ENCODE measurements at places on chromosomes 1 and 21.
A peak's percentile ranks its signal among the peaks of the same experiment; 100 is the strongest.

GRCh38 chr1:220696226-220696862 is 6.2 kb downstream of the C1orf115 start:
- DNase-seq: no peak

DNA sequence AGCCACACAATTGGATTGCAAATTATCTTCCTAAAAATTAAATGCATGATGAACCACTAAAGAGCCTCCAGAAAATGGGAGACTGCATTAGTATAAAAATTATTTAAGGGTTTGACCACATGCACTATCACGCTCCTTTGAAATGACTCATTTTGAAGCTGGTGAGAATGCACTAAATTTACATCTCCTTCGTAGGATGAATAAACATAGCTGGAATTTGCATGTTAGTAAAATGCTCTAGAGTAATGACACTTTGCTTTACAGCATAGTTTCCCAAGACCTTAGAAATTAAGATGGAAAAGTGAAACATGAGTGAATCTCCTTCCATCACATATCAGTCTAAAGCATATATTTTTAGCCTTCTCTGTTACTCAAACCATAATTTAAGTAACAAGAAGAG is 2.4 kb downstream of the PLPPR4 start:
- peak; percentile 82 for DNase-seq

DNA sequence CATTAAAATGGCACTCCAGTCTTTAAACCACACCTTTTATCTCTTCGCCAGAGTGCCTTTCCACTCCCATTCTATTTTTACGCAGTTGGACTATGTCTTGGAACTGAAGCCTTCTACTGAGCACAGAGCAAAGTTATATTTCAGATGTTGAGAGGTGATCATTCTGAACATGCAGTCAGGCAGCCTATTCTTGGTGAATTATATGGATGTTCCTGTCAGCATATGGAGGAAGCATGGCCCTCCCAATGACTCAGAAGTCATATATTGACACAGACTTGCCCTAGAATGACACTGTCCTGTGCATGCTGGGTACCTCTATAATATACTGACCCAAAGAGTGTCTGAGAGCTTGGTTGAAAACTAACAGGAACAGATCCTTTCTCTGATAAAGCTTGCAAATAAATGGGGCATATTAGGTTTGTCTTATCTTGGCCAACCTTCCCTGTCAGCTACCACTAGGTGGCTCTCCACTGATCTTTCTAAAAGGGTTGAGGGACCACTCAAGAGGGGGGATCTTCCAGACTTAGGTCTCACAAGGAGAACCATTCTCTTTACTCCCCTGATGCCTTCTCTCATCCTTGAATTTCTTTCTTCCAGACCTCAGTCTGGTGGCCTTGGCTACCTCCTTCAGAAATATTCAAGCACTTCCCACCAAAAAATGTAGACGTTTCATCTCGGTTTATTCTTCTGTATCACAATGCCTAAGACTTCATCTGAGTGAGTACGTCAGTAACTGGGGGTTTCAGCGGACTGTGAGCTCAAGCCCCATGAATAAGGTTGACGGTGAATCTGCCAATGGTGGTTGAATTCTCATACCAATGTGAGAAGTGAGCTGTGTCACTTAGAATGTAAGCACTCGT is 11.8 kb upstream of the ALG14 start:
- DNase-seq: no peak

DNA sequence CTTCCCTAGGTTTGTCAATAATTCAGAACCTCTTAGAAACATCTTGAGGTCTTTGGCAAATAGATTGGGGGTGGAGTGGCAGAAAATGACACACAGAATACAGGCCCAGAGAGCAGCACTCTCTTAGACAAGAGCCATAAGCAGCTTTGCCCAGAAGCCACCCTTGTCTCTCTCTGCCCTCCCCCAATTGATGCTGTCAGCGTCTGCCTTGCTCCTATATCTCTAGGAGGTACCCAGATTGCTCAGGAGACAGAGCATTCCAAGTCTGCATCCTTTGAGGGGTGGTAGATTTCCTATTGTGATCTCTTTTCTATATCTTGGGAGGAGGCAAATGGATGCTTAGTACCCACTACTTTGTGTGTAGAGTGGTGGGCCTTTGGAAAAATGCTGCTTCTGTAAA is 1.8 kb downstream of the RGL1 start:
- DNase-seq: no peak

DNA sequence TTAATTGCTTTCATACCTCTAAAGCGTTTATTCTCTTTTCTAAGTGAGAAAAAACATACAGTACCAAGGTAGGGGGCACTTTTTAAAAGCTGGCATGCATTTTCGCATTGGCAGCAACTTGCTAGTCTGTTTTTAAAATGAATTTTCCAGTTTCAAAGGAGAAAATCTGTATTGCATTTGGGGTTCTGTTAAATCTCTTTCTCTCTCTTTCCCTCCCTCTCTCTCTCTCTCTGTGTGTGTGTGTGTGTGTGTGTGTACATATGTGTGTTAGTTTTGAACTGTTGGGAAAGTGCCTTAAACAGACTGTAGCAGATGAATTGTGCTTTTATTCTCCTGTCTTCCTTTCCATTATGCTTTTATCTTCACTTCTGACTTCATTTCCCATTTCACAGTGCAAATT is 7.3 kb downstream of the NIBAN1 start:
- no peak for DNase-seq

Data from GM04503 (cell line).